ENCODE measurements at places on chromosomes 6 and 20.

DNA sequence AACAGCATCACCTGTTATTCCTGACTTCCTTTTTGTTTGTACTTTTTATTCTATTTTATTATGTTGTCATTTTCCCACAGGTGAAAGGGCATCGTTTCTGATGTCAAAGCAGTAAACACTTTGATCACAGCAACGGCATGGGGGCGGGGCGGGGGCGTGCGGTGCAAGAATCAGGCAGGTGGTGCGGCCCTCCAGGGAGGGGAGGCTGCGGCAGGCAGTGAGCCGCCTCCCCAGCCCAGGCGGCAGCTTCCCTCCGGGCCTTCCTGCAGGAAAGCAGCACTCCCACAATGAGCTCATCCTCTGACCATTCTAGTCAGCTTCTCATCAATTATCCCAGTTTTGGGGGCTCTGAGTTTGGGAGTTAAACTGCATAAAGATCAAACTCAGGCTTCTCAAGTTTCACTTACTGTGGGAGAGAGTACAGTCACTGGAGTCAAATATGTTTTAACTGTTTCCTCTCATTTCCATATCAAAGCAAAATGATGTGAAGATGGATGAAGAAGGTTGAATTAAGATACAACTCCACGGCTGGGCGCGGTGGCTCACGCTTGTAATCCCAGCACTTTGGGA lies 608.4 kb upstream of the AGPAT4 start:
- DNase-seq = no peak

GRCh38 chr6:18488526-18489270 lies 101.5 kb downstream of the RNF144B start:
- DNase-seq = no peak

DNA sequence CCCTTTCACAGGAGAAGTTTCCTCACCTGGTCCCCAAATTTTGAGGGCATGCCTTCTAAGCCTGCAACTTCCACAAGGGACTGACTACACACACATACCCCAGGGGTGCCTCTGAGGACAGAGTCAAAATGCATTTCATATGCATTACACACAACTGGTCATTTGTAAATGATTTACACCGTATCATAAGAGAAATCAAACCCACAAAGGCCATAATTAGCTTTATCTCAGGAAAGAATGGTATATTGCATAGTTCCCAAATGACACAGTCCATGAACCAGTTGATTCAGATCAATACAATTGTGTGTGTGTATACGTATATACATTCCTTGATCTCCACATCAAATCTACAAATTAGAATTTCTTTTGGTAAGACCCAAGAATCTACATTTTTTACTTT lies 203.3 kb upstream of the PRDM1 start:
- no peak for DNase-seq

DNA sequence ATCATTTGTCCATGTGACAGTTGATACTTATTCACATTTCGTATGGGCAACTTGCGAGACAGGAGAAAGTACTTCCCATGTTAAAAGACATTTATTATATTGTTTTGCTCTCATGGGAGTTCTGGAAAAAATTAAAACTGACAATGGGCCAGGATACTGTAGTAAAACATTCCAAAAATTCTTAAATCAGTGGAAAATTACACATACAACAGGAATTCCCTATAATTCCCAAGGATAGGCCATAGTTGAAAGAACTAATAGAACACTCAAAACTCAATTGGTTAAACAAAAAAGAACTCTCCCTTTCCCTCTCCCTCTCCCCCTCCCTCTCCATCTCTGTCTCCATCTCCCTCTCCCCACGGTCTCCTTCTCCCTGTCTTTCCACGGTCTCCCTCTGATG lies 19.4 kb upstream of the EIF2S2 start:
- DNase-seq = no peak

DNA sequence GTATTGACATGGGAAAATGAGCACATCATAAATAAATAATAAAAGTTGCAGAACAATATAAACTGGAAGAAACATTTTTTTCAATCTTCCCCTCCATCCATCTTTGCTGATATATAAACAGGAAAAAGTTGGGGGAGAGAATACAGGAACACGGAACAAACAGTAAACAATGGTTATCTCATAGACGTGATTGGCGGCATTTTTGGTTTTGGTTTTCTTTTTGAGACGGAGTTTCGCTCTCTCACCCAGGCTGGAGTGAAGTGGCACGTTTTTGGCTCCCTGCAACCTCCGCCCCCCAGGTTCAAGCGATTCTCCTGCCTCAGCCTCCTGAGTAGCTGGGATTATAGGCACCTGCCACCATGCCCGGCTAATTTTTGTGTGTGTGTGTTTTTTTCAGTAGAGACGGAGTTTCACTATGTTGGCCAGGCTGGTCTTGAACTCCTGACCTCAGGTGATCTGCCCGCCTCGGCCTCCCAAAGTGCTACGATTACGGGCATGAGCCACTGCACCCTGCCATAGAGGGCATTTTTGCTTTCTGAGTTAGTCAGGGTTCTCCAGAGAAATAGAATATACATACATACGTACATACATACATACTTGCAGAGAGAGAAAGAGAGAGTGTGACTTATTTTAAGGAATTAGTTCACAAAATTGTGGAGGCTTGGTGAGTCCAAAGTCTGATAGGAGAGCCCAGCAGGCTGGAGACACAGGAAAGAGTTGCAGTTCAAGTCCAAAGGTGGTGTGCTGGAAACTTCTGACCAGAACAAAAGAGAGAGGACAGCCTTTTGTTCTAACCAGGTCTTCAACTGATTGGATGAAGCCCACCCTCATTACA lies 22.6 kb downstream of the GNL1 start:
- DNase-seq = no peak

- no peak for DNase-seq
Observed at GRCh38 chr20:63835021-63835858, 4.2 kb upstream of the ZBTB46 start.

DNA sequence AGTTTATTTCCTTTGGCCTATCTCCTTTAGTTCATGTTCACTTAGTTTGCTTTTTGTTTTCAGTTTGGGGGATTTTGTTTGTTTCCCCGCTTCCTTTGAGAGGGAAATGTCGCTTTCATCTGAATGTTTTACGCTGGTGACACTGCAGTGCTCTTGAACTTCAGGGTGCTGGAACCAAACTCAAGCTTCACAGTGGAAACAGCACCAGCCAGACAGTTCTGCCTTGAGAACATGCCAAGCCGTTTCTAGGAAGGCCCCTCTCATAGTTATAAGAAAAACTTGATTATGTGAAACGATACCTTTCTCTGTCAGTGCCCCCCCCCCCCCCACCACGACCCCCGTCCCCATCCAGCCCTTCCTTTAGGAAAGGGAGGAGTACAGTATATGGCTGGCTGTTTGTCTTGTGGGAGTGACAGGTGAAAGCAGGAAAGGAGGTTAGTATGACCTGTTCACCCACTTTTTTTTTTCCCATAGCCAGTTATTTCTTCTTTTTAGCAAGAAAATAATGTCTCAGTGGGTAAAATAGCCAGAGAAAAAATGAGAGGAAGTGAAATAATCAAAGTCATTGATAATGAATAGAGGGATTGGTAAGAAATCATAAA lies 130.1 kb downstream of the LRRC1 start:
- DNase-seq = no peak

GRCh38 chr6:165835410-165835851 lies 172.4 kb upstream of the PDE10A start:
- DNase-seq = no peak

- peak; percentile 87 for DNase-seq
Observed at GRCh38 chr20:50112512-50113419, at the start of gene UBE2V1. TSS of gene UBE2V1 (minus strand) at chr20:50113150. CDS start at chr20:50113128, 22 bp downstream.

DNA sequence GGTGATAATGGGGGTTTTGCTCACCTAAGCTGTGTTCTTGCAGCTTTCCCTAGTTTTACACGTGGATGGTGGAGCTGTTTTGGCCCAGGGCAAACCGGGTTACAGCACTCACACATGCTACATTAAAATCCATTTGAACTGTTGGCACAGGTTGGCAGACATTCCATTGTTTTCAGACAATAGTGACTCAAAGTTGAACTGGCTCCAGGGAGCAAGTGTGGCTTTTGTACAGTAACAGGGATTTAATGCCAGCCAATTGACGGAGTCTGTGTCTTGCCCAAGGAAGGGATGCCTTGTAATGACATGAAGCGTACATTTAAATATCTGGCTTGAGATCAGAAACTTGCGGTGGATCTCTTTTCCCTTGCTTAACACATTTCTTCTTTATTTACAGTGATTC lies 183.1 kb downstream of the DTNBP1 start:
- no peak for DNase-seq

DNA sequence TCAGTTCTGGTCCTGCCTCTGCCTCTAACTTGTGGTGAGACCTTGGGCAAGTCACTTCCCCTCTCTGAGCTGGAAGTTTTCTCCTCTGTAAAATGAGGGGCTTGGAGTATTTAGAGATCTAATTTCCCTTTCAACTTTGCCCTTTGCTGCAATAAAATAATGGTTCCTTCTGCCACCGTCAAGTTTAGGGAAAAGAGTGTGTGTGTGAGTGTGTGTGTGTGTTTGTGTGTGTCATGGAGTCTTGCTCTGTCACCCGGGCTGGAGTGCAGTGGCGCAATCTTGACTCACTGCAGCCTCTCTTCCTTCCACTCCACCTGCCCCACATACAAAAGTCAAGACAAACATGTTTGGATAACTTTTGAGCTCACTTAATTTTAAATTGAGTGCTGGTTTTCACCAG lies 39.2 kb upstream of the PIM1 start:
- no peak for DNase-seq

DNA sequence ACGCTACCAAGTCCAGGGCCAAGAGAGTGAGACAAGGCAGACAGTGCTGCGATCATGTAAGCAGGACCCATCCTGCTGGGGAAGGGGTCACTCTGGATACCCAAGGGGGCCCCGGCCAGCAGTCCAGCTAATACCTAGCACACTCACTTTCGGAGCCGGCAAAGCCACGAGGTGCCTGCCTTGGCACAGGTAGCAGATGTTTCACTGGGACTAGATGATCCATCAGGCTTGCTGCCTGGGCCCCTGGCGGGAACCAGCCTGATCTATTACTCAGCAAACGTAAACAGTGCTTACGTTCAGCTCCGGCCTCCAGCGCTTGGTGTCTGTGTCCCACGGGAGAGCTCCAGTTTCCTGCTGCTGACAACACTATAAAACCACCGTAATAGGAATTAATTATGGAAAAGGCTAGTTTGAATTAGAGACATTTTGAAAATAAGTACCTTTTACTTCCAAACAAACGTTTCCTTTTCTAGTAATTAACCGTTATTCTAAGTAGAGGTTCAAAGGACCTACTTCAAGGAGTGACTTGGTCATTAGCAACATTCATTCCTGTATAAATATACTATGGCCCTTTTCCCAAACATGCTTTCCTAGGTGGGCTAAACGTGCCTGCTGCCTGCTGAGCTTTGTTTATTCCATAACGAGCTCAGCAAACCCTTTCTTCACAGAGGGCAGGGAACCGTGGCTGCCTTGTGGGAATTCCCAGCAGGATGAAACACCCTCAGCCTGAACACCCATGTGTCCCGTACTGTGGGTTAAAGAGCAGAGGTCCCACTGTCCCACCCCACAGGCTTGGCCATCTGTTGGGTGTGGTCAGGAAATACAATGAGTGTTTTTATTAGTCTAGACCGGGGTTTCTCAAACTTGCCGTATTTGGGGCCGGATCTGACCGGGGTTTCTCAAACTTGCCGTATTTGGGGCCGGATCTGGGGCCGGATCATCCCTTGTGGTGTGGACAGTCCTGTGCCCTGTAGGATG lies 18.4 kb downstream of the SLC22A23 start:
- DNase-seq = no peak

- no peak for DNase-seq
Observed at GRCh38 chr6:118212451-118213173, 305.5 kb downstream of the SLC35F1 start.

DNA sequence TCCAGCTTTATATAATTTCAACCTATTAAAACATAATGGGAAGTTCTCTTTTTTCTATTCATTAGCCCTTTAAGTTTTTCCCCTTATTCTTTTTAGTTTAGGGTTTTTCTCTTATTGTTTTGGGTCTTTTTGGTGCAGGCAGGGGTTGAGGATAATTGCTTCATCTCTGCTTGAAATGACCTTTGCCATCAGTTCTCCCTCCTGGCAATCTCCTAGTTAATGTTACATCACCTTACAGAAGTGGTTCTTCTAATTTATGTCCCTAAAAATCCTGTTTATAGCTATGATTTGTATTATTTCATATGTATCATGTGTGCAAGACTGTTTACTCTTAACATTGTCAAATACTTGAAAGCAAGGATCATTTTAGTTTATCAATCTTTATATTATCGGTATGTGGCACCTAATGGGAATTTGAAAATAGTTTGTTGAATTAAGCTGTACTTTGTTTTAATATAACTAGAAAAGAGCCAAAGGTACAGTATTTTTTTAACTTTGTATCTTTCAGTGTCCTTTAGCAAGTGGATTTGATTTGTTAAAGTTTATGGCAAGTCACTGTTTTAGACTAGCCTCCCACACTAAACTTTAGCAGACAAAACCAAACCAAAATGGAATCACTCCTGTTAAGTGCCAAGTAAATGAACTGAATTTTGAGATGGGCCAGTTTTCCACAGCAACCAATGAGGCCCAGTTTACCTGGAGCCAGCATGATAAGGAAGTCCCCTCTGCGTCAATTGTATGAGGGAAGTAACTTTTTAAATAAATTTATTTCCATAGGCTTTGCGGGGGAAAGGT lies 26.6 kb upstream of the RUNX2 start:
- DNase-seq = no peak

- DNase-seq = no peak
Observed at GRCh38 chr6:8195040-8195713, 92.8 kb upstream of the EEF1E1 start.

- DNase-seq = no peak
Observed at GRCh38 chr6:21886542-21887151, 293.1 kb downstream of the SOX4 start.

- DNase-seq = no peak
Observed at GRCh38 chr6:27254566-27254965, 7.1 kb downstream of the PRSS16 start.

DNA sequence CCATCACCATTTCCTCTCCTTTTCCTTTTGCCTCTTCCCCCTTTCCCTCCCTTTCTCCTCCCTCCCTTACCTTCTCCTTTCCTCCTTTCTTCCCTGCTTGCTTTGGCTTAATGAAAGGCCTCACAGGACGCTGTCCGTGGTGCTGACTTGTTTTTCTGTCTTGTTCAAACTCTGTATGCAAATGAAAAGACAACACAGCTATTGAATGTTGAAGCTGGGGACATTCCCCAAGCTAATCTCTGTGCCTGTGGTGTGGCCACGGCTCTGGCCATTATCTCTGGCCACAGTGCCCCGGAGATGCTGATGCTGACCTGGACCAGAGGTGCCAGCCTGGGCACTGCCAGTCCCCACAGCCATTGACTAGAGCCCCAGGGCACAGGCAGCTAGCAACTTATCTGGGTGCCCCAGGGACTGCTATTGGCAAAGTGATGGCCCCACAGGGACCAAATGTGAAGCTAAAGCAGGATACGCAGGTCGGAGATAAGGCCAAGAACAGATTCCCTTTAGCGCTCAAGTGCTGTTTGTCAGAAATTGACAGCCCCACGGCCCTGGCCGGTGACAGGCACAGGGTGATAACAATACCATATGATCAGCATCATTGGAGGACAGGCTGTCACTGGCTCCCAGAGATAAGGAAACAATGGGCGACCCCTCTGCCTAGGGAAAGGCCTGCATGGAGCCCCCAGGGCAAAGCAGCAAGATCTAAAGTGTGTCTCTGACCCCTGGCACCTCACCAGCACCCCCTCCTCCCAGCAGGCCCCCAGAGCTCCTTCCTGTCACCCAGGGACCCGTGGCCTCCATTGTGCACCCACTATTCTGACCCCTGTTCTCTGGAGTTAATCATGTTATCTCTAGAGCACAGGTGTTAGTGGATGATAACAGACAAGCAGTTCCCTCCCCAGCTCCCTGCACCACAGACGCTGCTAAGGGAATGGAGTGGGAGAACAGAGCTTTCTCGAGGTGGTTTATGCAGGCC lies 31.6 kb upstream of the SLC32A1 start:
- peak; percentile 53 for DNase-seq
